NCI-H1436 treated with DMSO at 0.1 percent for 48 hours (cell line): ENCODE measurements at places on chromosomes 11 and 22.

DNA sequence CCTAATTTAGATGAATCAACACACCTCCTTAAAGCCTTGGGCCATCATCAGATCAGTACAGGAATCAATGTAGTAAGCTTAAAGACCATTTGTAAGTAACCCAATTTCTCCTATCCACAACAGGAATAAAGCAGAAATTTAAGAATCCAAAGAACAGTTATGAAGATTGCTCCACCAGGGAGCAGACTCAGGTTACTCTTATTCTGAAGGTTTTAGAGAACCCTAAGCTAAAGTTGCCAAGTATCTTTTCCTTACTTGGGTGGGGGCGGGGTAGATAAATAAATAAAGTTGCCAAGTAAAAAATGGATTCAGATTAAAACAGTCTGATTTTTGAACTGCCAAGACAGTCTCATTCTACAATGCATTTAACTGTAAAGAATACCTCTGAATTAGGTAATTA, 18.1 kb downstream of the CKAP5 start:
- no peak for DNase-seq

DNA sequence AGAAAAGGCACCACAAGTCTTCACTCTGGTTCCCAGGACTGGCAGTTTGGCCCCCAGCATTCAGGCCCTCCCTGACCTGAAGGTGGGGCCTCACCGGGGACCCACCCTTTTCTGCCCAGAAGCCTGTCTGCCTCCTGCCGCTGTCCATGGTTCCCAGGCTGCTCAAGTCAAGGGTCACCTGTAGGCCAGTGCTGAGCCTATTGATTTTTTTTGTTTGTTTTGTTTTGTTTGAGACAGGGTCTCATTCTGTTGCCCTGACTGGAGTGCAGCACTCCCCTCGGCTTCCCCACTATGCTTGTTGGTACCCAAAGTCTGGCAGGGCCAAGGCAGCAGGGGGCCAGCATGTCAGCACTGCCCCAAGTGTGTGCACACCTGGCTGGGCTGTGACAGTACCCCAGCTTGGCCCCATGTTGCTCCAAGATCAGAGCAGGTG, 11.0 kb upstream of the MED17 start:
- DNase-seq: no peak

GRCh38 chr11:96111308-96111707, 187.4 kb upstream of the MTMR2 start:
- no peak for DNase-seq

DNA sequence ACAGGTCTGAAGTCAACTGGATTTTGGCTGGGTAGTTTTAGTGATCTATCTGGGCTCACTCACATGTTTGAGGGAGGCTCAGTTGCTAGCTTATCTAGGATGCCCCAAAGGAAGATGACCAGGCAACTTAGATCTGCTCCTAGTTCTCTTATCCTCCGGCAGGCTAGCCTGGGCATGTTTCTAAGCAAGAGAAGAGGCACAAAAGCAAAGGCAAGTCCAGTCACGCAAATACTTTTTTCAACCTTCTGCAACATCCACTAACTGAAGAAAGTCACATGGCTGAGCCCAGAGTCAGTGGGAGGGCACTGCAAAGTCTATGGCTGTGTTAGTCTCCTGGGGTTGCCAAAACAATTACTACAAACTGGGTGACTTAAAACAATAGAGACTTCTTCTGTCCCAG, 32.9 kb upstream of the FSHB start:
- no peak for DNase-seq

- no peak for DNase-seq
These were observed 3.9 kb downstream of the DBX1 start for GRCh38 chr11:20156280-20156875.

GRCh38 chr11:28963187-28963586, 855.0 kb downstream of the METTL15 start:
- DNase-seq: no peak

DNA sequence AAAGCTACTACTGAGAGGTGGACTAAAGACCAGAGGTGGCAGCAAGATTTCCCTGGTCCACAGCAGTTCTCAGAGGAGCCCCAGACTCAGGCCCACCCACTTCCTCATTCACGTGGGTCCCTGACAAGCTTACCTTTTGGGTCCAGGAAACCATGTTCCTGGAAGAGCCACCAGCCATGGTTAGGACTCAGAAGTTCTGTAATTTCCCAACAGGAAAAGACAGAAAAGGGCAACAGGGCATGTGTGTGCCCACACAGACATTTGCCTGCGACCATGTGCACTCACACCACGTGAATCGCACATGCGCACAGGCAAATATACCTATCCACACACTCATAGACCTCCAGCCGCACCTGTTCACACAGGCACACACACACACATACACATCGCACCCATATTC, 42.9 kb downstream of the LRRC32 start:
- no peak for DNase-seq

- no peak for DNase-seq
These were observed 804.1 kb upstream of the ANO3 start for GRCh38 chr11:25527841-25528240.

- no peak for DNase-seq
These were observed 6.1 kb downstream of the HDHD5 start for GRCh38 chr22:17152971-17153370.

- no peak for DNase-seq
These were observed 2.9 kb upstream of the LMO1 start for GRCh38 chr11:8266246-8267241.

DNA sequence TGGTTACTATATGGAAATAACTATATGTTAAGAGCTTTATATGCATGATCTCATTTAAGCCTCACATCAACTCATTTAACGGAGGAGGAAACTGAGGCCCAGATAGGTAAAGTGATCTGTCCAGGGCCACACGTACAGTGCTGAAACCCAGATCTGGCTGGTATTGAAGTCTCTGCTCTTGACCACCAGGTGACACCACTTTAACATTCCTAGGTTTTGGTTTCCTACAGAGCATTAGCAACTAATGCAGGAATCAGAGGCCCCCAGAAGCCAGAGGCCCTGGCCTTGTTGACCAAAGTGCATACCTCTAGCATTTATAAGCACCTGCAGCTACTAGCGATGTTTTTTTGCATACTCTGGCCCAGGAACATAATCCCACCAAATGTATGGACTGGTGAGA, 12.9 kb upstream of the LIMK2 start:
- DNase-seq: no peak

GRCh38 chr11:112453601-112454577, 193.2 kb upstream of the PLET1 start:
- DNase-seq: no peak

DNA sequence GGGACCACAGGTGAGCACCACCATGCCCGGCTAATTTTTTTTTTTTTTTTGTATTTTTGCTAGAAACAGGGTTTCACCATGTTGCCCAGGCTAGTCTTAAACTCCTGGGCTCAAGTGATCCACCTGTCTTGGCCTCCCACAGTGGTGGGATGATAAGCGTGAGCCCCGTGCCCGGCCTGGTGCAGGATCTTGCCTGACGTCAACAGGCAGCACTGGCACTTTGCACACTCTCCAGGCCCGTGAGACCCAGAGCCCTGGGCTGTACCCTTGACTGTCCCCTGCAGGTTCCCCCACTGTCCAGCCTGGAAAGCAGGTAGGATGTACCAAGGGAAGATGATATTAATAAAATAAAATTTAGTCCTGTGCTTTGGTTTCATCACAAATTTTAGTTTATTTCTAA, 29.1 kb upstream of the PANX2 start:
- no peak for DNase-seq

- DNase-seq: no peak
These were observed 11.7 kb downstream of the ME3 start for GRCh38 chr11:86660736-86661135.

- no peak for DNase-seq
These were observed 955.7 kb downstream of the DLG2 start for GRCh38 chr11:84671325-84671999.

DNA sequence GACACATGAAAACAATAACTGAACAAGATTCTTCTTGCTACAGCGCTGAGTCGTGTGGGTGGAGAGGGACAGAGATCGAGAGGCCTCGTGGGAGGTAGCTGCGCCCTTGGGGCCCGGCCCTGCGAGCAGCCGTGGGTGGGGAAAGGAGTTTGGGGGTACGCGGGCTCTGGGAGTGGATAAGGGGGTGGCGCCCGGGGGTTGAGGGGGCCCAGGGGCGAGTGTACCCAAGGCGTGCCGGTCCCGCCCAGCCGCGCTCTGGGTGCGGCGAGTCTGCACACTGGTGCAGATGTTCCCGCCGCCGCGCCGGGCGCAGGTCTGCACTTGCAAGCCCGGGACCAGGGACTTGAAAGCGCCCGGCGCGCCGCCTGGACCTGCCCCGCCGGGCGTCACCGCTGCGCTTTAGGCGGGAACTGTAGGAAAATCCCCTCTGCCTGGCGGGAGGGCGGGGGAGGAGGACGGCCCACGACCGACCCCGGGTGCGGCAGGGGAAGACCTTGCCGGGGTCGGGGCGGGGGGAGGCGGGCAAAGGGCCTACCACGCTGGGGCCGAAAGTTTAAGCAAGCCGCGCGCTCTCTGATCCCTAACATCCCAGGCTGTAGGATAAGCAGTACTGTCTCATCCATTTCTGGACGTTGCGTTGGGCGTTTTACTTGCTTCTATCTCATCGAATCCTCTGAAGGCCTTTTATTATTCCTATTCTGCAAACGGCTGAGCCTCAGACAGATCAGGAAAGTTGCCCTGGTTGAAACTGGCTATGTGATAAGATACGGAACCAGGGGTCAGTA, 1.4 kb upstream of the KREMEN1 start:
- peak; percentile 15 for DNase-seq

GRCh38 chr11:130651066-130651855, 202.8 kb downstream of the ADAMTS15 start:
- DNase-seq: no peak

GRCh38 chr11:132639986-132640385, 892.3 kb downstream of the OPCML start:
- DNase-seq: no peak
